ENCODE measurements at places on chromosomes 3 and 15.

- DNase-seq = no peak
These were observed 16.2 kb downstream of the ACAD11 start for GRCh38 chr3:132643366-132643765.

DNA sequence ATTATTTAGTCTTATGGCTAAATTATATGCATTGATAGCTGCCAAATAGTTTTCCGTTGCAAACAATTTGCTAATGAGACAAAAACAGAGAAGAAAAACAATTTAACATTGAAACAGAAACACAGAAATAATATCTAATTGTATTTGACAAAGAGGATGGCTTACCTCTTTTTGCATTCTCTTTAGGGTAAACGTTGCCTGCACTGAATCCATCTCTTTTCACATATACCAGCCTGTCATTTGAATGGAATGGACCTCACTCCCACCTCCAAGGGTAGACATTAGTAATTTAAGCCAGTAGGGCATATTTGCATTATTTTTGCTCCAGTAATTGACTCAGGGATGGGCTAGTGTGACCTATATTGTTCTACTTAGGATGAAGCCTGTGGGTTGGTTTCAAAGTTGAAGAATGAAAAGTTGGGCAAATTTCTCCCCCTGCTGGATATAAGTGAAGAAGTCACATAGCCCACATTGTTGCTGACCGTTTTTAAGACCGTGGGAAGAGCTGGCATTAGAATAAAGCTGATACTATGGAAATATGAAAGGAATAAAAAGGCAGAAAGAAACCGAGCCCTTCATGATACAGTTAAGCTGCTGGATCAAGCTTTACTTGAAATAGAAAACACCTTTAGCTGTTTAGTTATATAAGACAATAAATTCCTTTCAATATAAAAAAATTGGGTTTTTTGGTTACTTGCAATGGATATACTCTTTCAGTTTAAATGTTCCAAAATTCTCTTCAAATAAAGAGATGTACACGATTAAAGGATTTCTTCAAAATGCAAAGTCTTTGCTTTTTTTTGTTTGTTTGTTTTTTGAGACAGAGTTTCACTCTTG lies 26.9 kb downstream of the PIERCE2 start:
- DNase-seq = no peak

DNA sequence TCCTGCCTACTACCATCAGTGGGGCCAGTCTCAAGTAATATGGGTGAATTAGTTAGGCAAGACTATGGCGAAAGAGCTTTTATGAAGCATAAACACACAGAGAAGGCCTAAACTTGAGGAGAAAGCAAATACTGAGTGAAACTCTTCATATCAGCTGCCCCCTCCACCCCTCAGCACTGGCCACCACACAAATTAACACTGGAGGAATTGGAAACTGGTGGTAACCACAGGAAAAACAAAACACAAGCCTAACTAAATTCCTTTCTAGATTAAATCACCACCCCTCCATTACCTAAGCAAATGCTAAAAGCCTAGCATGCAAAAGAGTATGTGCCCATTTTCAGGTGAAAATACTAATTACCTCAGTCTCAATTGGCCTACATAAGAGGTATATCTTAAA lies 774.7 kb upstream of the NECTIN3 start:
- no peak for DNase-seq

GRCh38 chr3:156304406-156304805 lies 184.0 kb downstream of the KCNAB1 start:
- DNase-seq = no peak

GRCh38 chr3:98670020-98670419 lies 76.6 kb upstream of the CPOX start:
- no peak for DNase-seq

DNA sequence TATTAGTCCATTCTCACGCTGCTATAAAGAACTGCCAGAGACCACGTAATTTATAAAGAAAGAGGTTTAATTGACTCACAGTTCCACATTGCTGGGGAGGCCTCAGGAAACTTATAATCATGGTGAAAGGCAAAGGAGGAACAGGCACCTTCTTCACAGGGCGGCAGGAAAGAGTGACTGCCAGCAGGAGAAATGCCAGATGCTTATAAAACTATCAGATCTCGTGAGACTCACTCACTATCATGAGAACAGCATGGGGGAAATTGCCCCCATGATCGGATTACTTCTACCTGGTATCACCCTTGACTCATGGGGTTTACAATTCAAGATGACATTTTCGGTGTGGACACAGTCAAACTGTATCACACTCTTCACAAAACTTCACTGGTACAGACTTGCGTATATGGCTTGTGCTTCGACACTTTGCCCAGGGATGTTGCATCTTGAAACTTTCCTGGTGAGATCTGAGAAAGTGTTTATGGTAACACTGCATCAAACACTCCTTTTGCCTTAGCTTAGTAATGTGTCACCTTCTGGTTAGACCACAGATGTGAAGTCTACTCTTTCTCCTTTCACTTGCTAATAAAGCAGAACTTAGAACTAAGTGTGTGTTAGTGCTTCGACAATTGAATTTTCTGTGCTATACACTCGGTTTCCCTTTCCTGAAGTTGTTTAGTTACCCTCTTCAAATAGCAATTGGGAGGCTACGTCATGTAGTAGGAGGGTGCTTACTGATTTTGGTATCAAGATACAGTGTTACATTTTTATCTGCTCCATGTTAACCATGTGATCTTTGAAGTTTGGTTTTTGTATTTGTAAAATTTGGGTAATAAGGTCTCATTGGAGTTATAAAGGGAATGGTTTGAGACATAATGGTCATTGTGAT lies 185.7 kb downstream of the LPP start:
- no peak for DNase-seq

Data from hypothalamus (tissue), 51 donors.